ENCODE measurements at places on chromosomes 1 and 21.
A peak's percentile ranks its signal among the peaks of the same experiment; 100 is the strongest.

DNA sequence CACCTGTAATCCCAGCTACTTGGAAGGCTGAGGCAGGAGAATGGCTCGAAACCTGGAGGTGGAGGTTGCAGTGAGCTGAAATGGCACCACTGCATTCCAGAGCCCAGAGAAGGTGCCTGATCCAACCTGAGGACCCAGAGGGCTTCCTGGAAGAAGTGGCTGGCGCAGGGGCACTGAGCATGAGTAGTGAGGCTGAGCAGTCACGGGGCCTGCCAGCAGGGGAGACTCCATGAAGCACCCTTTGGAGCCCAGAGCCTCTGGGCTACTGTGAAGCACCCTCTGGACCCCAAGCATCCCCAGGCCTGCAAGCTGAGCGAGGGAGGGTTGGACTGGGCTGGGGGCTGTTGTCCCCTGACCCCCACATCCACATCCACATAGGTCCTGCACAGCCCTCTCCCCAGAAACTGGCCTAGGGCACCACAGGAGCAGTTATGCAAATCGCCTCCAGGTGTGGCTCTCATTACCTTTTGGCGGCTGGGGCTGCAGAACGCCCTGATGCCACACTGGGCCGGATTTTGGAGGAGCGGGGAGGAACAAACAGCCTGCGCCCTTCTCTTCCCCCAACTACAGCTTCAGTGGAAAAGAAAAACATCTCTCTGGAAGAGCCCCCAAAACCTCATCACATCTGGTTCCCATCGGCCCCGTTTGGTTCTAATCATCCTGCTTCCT, 78.2 kb upstream of the TARDBP start:
- no peak for DNase-seq

DNA sequence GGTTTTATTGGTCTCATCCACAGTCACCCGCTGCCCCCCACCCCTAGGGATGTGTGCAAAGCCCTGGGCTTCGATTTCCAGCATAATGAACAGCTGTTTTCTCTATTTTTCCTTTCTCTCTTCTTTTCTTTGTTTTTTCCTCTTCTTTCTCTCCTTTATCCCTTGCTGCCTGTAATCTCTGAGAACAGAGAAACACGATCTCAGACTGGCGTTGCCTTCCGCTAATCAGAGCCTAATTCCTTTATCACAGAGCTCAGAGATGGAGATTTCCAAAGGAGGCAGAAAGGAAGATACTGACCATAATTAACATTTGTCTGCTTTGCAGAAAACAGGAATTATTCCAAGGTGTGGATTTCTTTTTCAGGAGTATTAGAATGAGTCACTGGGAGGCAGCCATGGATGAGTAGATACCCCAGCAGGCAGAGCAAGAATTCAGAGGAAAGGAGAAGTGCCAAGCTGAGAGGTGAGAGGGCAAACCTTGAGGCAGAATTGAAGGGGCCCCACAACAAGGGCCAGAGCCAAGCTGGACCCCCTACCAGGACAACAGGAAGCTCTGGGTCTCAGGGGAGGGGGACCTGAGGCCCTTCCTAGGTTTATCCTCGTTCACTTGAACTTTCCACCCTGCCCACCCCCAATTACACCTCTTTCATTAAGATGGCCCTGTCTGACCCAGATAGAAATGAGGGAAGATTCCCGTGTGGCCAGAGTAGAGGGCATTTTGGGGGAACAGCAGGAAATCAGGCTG, 33.3 kb downstream of the MATN1 start:
- no peak for DNase-seq

GRCh38 chr1:235858766-235859165, 7.9 kb downstream of the LYST start:
- no peak for DNase-seq

DNA sequence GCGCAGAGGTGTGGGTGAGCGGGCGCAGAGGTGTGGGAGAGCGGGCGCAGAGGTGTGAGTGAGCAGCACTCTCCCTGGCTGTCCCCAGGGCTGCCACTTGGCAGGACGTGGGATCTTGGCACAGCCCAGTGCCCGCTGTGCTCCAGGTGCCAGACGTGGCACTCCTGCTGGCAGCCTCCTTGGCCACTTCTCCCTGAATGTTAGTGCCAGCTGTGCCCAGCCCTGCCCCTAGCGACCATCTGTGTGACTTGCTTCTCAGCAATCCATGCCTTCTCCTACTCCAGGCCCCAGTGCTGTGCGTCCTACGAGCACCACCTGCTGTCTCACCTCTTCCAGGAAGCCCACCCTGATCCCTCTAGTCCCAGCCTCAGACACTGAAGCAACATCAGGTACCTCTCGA, 30.5 kb downstream of the KRTAP10-1 start:
- DNase-seq, result no peak

DNA sequence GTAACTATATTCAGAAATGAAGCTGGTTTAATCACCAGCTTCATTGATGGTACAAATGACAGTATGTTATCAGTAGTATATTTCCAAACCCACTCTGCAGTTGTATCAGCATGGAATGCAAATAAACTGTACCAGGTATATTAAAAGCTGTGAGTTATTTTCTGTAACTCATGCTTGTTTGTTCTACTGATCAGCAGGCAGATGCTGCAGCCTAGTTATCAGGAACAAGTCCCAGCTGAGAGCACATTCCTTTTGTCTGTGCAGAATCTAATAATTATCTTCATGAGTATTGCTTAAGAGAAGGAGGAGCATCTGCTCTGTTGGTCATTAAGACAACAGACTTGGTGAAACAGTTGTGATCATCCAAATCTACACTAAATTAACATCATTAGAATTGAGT, 1331.1 kb downstream of the MRPL39 start:
- DNase-seq, result no peak

- DNase-seq, result no peak
These were observed 10.2 kb upstream of the PRDX1 start for GRCh38 chr1:45531873-45532272.

DNA sequence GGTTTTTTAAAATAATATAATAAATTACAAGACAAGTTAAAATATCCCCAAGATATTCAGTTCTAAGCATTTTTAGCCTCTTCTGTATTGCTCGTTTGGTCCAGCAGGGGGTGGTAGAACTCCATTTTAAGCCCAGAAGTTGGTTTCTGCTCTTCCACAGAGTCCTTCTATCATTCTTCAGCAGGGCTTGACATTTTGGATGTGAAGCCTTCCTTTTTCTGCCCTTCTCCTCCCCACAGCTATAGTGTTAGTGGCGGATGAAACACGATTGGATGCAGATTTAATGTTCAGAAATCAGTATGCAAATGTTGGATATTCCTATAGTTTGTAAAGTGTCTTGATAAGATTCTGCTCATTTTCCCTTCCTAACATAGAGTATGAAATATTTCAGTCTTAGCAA, 1.4 kb downstream of the NCAM2 start:
- peak; percentile 35 for DNase-seq

DNA sequence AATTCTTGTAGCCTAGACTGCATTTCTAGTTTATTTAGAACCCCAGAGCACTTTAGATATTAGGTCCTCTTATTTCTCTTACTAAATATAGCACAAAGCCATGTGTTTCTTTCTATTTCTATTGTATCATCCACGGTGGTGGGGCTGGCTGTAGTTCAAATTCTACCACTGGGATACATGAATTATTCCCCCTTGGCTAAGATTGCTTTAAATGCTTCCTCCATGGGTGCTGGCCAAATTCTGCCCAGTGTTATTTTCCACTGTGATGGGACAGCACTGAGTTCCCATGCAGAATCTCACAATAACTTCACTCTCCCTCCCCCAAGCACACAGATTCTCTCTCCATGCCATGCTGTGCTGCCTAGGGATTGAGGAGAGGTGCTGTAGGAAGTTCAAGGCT, 41.5 kb upstream of the GBP6 start:
- no peak for DNase-seq

All from CD4-positive, alpha-beta T cell treated with Interleukin-17A for 1 hour (primary cell).